Glutamatergic neuron (in vitro differentiated cells): ENCODE measurements at places on chromosomes 4 and X. TPM values are rescaled to one million over a fixed set of nuclear protein-coding genes. Genes with fewer than 3 reads are reported as not detected.
A peak's percentile ranks its signal among the peaks of the same experiment; 100 is the strongest.

DNA sequence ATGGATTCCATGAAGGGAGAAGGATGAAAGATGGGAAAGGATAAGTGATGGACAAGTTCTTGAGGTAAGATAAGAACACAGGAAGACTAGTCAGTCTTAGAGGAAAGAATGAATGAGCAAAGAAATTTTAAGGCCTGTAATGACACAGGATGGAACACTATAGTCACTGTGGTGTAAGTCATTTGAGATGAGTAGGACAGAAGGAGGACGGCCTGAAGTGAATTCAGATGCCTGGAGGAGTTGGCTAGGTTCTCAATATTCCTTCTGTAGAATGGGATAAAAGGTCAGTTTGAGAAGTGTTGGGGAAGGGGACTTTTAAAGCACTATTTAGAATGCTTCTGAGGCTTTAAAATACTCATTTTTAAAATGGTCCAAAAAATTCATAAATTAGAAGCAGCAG is 3.9 kb downstream of the MSMO1 start:
- H3K4me3 ChIP-seq = no peak overlapping the region
- H3K27me3 ChIP-seq = peaks cover 3% of the 10 kb centered on the region
- no peak for DNase-seq
- H3K4me1 ChIP-seq = peaks cover 28% of the 10 kb centered on the region
- peak overlapping the region; percentile 60 for H3K27ac ChIP-seq
- no peaks in the 10 kb centered on the region for H3K36me3 ChIP-seq

GRCh38 chr4:75101906-75102786 is 169.2 kb downstream of the PARM1 start:
- H3K36me3 ChIP-seq = peaks cover 20% of the 10 kb centered on the region
- peaks cover 18% of the 10 kb centered on the region for H3K4me1 ChIP-seq
- H3K27ac ChIP-seq = no peak overlapping the region
- no peak overlapping the region for H3K4me3 ChIP-seq

HOPX gene
- total RNA-seq = 0.54 TPM

GRCh38 chr4:6567218-6567617 is 7.8 kb upstream of the MAN2B2 start:
- no peak overlapping the region for H3K27ac ChIP-seq
- no peak overlapping the region for H3K4me3 ChIP-seq
- H3K4me1 ChIP-seq = no peaks in the 10 kb centered on the region
- DNase-seq = no peak
- peaks cover 12% of the 10 kb centered on the region for H3K36me3 ChIP-seq

BTK gene
- total RNA-seq = 1.1 TPM

GRCh38 chr4:152368001-152368400 is 167.9 kb downstream of the FBXW7 start:
- H3K36me3 ChIP-seq = peaks cover 8% of the 10 kb centered on the region
- H3K4me1 ChIP-seq = peaks cover 32% of the 10 kb centered on the region
- H3K27me3 ChIP-seq = no peaks in the 10 kb centered on the region
- H3K4me3 ChIP-seq = peak overlapping the region; percentile 51
- H3K27ac ChIP-seq = peak overlapping the region; percentile 94

PDGFRA gene
- 14.1 TPM for total RNA-seq

GRCh38 chrX:47864785-47865184 is 28.1 kb downstream of the ZNF81 start:
- no peak for DNase-seq
- H3K4me1 ChIP-seq = no peaks in the 10 kb centered on the region
- H3K4me3 ChIP-seq = no peak overlapping the region
- H3K27me3 ChIP-seq = no peaks in the 10 kb centered on the region

DNA sequence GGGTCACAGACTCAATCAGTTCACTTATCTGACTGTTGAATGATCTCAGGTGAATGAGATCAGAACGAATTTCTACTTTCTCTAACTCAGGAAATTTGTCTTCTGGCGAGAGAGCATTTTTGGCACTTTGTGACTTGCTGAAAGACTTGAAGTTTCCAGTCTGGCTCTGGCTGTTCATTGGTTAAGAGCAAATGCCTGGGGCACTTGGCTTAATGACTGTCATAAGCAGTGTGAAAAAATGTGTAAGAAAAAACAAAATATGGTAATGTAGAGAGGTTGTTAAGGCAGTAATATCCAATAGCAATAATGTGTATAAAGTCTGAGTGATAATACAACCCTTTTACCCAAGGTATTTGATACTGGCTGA is 71.3 kb upstream of the PGRMC2 start:
- no peaks in the 10 kb centered on the region for H3K27me3 ChIP-seq
- DNase-seq = no peak
- H3K36me3 ChIP-seq = no peaks in the 10 kb centered on the region
- H3K27ac ChIP-seq = no peak overlapping the region
- H3K4me1 ChIP-seq = peaks cover 4% of the 10 kb centered on the region

DNA sequence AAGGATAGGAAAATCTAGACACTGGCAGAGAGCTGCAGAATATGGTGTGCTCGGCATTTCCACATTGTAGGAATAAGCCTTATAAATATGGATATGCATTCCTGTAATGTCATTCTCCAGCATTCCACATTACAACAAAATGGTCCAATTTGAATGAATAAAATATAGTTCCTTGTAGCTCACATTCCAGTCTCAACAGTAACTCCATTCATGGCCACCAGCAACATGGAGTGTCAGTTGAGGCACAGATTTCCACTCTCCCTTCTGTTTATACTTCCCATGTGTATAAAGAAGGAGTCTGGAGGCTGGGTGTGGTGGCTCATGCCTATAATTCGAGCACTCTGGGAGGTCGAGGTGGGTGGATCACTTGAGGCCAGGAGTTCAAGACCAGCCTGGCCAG is 84.5 kb downstream of the AASDH start:
- H3K36me3 ChIP-seq = no peaks in the 10 kb centered on the region
- no peak for DNase-seq
- H3K4me1 ChIP-seq = peaks cover 14% of the 10 kb centered on the region
- H3K27me3 ChIP-seq = peaks cover 5% of the 10 kb centered on the region

GRCh38 chr4:105551965-105552746 is at the start of gene ARHGEF38:
Gene ARHGEF38, plus strand, starts transcription at chr4:105552620. Its CDS starts 146 bp downstream, at chr4:105552766.
- peaks cover 3% of the 10 kb centered on the region for H3K27me3 ChIP-seq
- DNase-seq = no peak
- H3K4me3 ChIP-seq = no peak within 1 kb of the TSS
- H3K27ac ChIP-seq = no peak within 1 kb of the TSS
- H3K4me1 ChIP-seq = no peaks in the 10 kb centered on the region

DNA sequence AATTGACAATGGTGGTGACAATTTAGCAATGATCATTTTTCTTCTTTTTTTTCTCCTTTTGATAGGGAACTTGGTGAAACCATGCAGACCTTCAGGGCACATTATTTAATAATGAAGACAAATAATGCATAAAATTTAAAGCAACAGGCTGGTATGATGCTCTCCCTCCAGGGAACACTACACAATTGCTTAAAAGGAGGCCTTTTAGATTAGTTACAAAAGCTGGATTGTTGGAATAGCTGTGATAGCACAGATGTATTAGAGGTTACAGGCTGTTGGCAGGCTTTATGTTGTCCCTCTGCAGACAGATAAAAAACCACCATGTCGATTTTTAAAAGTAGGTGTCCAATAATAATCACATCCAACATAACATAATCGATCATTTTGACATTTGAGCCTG is 307.0 kb downstream of the ADGRL3 start:
- H3K27ac ChIP-seq = peak overlapping the region; percentile 65
- peaks cover 19% of the 10 kb centered on the region for H3K4me1 ChIP-seq
- H3K27me3 ChIP-seq = no peaks in the 10 kb centered on the region

DNA sequence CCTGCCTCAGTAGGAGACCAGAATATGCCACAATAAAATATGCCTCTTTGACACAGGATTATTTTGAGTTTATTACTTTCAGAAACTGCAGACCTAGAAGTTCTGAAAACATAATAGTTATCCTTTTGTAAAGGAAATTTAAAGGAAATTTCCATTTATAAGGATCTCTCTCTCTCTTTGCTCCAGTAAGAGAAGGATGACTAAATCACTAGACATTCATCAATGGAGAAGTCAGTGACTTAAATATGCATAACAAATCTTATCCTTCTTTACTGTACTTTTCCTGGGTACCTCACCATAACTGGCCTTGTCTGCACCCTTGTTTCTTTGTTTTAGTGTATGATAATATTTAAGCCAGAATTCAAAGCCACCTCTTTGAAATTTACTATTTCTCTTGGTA is 28.3 kb upstream of the OPHN1 start:
- H3K4me1 ChIP-seq = no peaks in the 10 kb centered on the region
- no peaks in the 10 kb centered on the region for H3K36me3 ChIP-seq
- H3K27ac ChIP-seq = no peak overlapping the region
- DNase-seq = no peak
- H3K4me3 ChIP-seq = no peak overlapping the region

DNA sequence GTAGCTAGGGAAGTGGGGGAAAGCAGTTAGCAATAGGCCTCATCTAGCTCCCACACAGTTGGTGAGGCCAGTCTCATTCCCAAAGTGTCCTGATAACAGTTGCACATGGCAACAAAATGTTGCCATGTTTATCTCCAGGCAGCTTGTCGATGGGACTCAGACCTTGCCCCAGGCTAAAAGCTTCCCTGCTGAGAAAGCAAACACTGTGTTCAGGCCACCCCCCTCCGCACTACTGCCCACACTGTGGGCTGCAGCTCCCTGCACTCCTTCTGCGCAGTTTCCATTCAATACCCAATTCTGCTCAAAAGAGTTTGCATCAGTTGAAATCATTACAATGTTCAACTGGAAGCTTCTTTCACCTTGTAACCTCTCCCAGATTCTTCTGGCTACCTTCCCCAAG is 287.8 kb upstream of the GK2 start:
- no peak for DNase-seq
- no peaks in the 10 kb centered on the region for H3K4me1 ChIP-seq
- peaks cover 17% of the 10 kb centered on the region for H3K36me3 ChIP-seq
- no peak overlapping the region for H3K27ac ChIP-seq
- no peak overlapping the region for H3K4me3 ChIP-seq

ADH1C gene
- not detected for total RNA-seq

PARM1 gene
- total RNA-seq = 94.3 TPM

GRCh38 chr4:8320386-8320750 is 50.8 kb downstream of the HTRA3 start:
- H3K27ac ChIP-seq = no peak overlapping the region
- peaks cover 8% of the 10 kb centered on the region for H3K4me1 ChIP-seq
- peaks cover 2% of the 10 kb centered on the region for H3K27me3 ChIP-seq
- no peak for DNase-seq
- no peak overlapping the region for H3K4me3 ChIP-seq

DNA sequence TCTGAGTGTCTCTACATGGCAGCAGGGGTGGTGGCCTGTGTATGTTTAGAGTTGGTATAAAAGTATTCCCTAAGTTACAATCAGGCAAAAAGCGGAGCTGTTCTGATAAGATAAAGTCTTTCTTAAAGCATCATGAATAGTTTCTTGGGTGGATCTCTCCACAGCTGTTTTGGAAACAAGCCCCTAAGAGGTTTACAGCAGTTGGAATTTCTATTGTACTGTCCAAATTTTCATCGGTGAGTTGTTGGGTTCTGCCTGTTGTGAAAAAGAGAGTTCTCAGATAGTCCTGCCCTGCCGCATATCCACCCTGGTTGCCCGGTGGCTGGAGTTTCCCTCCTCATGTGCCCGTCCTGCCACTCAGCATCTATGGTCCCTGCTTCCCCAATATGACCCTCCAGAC is 50.1 kb downstream of the C4orf51 start:
- peaks cover 11% of the 10 kb centered on the region for H3K4me1 ChIP-seq
- DNase-seq = no peak
- H3K36me3 ChIP-seq = no peaks in the 10 kb centered on the region
- no peaks in the 10 kb centered on the region for H3K27me3 ChIP-seq

ZNF157 gene
- 2.9 TPM for total RNA-seq

GRCh38 chr4:26753617-26754016 is 107.0 kb upstream of the STIM2 start:
- no peaks in the 10 kb centered on the region for H3K4me1 ChIP-seq
- no peak for DNase-seq
- H3K27ac ChIP-seq = no peak overlapping the region
- H3K4me3 ChIP-seq = no peak overlapping the region
- no peaks in the 10 kb centered on the region for H3K36me3 ChIP-seq

OGT gene
- 185 TPM for total RNA-seq

DNA sequence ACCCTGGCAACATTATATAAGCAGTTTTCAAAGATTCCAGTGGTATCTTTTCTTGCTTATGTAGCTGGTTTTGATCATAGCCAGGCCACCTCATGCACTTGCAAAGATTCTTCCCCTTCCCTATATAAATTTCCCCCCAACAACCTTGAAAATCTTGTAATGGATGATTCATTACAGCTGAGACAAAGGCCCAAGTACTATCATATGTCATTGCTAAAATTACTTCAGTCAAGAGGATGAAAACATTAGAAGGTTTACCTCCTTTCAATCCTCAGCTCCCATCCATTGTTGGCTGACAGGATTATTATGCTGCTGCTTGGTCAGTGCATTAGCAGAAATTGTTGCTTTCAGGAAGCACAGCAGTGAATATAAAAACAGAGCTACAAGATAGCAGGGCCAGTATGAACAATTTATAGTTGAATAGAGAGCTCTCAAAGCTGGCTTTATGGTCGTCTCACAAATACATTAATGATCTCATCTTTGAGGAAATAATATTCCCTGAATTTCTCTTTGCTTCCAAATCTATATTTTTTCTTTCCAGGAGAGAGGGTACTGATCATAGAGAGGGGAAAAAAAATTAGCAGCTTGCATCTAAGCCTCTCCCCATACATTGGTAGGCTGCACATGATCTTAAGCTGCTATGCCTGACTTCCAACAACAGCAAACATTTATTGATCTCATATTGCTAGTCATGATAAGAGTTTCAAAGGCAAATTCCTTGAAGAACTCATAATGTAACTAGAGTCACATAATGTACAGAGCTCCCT is 7.7 kb upstream of the ARHGEF38 start:
- no peaks in the 10 kb centered on the region for H3K4me1 ChIP-seq
- H3K4me3 ChIP-seq = no peak overlapping the region
- H3K27me3 ChIP-seq = no peaks in the 10 kb centered on the region
- no peak overlapping the region for H3K27ac ChIP-seq

DNA sequence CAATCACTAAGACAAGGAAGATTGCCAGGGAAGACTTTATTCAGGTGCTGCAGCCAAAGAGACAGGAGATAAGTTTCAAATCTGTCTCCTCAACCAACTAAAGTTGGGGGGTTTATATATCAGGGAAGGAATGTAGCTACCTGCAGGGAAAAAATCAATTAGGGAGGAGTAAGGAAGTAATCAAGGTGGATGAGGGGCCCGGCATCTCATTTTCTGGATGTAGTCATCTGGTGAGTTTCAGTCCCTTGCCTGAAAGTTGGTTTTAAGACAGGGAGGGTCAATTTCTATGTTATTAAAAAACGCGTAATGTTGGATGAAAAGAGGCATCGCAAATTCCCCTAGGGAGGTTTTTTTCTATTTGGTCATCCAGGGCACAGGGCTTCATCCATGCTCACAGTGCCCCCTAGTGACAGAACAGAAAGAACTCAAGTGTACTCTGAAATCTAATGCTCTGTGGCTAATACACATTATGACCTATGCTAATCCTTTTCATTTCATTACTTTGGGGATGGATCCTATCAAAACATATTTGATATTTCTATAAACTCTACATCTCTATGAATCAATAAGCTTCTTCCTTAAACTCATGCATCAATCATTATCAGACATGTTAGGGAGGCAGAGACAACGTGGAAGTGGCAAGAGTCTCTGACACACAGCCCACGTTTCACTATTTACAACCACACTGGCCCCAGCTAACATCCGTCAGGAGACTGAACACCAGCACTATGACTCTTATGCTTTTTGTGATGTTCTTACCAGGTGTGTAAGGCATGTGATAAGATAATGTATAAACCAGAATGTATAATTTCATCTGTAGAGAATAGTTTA is 1577.0 kb upstream of the TENM3 start:
- H3K27ac ChIP-seq = no peak overlapping the region
- peak; percentile 50 for DNase-seq
- H3K4me1 ChIP-seq = peaks cover 5% of the 10 kb centered on the region
- no peaks in the 10 kb centered on the region for H3K36me3 ChIP-seq
- no peaks in the 10 kb centered on the region for H3K27me3 ChIP-seq
- H3K4me3 ChIP-seq = peak overlapping the region; percentile 64
